Stimulated activated CD8-positive, alpha-beta memory T cell treated with anti-CD3 and anti-CD28 coated beads, Interleukin-4, amount 100 ng/mL, for 4 hours (primary cell): ENCODE measurements at places on chromosomes 4 and X.

- no peak for DNase-seq
Measured at GRCh38 chrX:71627588-71628404, 9.5 kb upstream of the CXCR3 start.

- no peak for DNase-seq
Measured at GRCh38 chr4:176090115-176090514, 24.5 kb downstream of the WDR17 start.

DNA sequence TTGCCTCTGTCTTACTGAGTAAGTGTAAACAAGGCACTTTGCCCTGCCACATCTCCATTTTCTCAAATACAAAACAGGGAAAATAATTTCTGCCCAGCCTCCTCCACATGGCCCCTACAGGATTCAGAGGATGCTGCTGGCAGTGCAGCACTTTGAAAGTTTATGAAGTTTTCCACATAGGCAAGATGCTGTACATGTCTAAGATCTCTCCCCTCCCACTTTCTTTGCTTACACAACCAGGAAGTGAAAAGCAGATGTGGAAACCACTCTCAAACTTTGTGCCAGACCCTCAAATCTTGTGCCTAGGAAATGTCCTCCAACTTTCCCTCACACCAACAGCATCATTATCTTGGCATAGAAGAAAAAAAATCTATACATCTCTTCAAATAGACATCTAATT lies 257.0 kb upstream of the LDB2 start:
- DNase-seq: no peak

DNA sequence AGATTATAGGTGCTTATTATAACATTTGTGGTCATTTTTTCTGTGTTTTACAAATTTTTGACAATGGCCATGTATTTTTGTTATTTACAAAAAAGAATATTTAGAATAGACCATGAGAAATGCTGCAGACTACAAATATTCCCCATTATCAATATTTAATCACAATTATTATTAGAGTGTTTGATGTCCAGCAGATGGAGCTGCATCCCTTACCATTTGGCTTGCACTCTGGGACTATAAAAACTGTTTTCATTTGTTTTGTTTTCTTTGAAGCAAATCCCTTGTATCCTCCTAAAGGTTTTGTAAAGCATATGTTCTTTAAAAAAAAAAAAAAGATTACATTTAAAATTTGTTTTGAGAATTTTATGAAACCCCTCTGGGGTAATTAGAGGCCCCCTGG lies 85.6 kb upstream of the CXorf66 start:
- DNase-seq: no peak

DNA sequence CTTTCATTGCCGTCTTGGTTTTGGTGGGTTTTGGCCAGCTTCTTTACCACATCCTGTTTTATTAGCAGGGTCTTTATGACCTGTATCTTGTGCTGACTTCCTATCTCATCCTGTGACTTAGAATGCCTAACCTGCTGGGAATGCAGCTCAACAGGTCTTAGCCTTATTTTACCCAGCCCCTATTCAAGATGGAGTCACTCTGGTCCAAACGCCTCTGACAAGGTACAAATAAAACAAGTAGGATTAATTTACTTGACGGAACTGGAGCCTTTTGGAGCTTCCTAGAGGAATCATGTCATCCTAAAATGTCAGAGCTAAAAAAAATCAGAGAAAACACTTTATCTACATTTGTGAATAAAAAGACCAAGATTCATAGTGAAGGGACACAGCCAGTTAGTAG lies 66.2 kb upstream of the ATXN3L start:
- no peak for DNase-seq

DNA sequence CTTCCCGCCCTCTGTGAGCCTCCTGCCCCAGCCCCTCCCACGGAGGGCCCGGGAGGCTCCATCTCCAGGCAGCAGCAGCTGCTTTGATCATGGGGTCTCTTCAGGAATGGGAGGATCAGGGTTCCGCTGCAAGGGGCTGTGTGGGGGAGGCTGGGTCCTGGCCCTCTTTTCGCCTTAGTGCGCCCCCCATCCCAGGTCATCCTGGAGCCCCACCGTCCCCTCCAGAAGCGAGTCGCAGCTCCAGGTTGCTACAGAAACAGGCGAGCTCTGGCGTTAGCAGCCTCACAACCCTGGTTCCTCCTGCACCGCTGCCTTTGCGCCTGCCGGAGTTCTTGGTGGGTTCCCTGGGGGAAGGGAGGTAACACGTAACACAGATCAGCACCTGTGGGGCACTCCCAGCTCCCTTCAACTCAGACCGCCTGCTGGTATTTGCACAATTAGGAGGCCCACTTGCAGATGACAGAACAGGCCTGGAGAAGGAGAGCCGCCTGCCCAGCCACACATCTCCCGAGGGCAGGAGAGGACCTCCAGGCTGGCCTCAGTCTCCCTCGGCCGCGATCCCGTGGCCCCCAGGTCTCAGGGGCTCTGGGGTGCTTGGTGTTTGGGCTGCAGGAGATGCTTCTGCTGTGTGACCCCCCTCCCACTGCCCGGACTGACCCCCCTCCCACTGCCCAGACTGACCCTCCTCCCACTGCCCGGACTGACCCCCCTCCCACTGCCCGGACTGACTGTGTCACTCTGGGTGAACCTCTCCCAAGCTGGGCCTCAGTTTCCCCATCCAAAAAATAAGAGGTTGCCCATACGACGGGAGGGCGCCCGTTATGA lies 64.2 kb upstream of the ADRA2C start:
- no peak for DNase-seq

DNA sequence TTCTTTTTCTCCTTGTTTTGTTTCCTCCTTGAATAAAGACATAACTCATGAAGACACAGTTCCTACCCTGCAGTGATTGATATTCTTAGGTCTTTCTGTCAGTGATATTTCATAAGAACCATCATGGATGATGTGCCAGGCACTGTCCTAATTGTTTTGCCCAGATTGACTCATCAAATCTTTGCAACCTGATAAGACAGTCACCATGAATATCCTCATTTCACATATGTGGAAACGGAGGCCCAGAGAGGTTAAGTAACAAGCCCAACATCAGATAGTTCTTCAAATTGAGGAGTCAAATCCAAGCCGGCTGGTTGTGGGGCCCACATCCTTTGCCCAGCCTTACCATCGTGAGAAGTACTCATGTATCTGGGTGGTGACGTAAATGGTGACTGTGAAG lies 69.9 kb downstream of the SEL1L3 start:
- no peak for DNase-seq

GRCh38 chr4:24471486-24472160 lies 112.7 kb downstream of the DHX15 start:
- no peak for DNase-seq

DNA sequence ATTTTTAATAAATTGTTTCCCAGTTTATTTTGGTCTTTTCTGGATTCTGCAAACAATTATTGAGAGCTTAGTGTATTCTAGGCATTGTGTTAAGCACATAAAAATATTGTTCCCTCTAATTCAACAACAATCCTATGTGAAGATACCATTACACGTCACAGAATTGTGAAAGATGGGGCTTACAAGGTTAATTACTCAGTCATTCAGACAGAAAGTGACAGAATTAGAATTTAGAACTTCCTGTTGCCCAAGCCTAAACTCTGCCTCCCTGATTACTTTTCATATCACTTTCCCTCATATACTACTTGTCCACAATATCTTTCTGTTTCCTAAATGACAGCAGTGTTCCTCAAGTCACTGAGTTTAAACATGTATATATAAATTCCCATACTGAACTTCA lies 186.7 kb upstream of the VEGFC start:
- no peak for DNase-seq
